SHP77 (cell line): ENCODE measurements at places on chromosomes 16 and 17.
A peak's percentile ranks its signal among the peaks of the same experiment; 100 is the strongest.

DNA sequence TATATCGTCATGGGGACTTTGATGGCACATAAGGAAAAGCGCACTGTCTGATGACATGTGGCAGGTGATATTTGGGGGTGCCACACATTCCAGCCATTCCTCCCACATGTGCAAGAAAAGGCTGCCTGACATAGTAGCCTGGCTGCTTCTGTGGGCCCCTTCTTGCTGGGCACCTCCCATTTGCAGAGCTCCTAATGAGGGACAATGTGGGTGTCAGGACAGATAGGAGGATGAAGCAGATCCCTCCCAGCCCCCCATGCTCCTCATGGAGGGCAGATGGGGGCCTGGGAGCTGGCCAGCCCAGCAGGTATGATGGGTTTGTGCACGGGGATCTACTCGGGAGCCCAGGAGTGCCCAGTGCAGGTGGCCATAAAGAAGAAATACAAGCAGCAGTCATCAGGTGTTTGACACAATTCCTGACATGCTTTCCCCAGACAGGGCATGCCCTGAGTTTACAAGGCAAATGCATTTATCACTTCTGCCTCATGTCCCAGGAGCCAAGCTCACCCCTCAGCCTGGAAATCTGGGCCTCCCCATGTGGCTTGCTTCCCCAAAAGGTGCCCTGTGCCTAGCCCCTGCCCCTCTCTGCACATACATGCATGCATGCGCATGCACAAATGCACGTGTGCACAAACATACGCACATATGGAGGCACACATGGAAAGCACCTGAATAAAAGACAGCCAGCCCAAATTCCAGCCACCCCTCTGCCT lies 260.6 kb upstream of the RPL38 start:
- DNase-seq, result no peak

DNA sequence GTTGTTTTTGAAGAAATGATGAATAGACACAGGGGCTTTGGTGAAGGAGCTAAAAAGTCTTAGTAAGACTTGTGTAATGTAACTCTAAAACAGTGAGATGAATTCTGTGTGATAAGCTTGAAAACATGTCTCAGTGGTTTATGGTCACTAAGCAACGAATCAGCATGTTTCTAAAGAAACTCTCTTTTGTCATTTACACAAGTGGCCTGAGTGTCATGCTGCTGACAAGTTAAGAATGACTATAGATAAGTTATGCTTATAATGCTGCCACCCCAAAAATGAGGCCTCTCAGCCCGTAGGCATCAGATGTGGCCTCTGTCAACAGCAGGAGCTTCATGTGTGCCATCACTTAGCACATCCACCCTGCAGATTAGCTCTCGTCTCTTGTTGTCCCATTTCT lies 8.7 kb downstream of the COX10 start:
- DNase-seq, result no peak

DNA sequence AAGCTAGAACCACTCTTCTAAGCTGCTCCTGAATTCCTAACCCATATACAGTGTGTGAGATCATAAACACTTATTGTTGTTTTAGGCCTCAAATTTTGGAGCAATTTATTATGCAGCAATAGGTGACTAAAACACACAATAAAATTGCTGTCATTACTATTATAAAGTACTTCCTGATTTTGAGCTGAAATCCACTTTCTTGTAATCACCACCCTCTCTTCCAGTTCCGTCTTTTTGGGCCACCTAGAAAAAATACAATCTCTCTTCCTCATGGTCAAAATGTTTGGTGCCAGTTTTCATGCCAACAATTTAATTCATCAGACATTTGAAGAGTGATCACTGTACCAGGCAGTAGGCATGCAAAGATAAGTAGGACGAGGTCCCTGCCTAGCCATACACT lies 43.3 kb upstream of the NF1 start:
- DNase-seq, result no peak

- peak; percentile 16 for DNase-seq
Observed at GRCh38 chr16:10579965-10580882, at the start of gene EMP2. Gene EMP2, minus strand, starts transcription at chr16:10580598. Its CDS starts 32,981 bp downstream, at chr16:10547617.

GRCh38 chr17:44983563-44983962 lies 15.5 kb upstream of the C1QL1 start:
- no peak for DNase-seq

DNA sequence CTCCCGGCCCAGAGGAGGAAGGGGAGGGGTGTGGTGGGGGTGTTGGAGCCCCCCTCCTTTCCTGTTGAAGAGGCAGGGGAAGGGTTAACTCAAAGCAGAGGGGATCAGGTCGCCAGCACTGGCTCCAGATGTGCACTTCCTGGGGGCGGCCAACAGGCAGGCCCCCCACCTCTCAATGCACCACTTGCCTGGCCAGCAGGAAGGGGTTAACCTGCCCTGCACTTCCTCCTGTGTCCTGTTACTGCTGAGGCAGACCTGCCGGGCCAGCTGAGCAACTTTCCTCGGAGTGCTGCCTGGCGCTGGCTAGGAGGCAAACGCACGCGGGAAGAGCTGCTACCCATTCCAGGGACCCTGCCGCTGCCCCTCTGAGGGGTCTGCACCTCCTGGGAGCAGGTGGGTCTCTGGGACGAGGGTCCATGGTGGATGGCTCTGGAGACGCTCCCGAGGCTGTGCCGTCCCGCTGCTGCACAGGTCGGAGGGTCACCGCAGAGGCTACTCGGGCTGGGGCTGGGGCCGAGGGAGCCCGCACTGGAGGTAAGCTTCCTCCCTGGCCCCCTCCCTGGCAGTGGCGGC lies at the start of gene EPN3:
TSS of gene EPN3 (plus strand) at position 284 of the 573 bp plus-strand sequence. CDS start 3,822 bp downstream, outside the sequence.
- DNase-seq, result no peak

DNA sequence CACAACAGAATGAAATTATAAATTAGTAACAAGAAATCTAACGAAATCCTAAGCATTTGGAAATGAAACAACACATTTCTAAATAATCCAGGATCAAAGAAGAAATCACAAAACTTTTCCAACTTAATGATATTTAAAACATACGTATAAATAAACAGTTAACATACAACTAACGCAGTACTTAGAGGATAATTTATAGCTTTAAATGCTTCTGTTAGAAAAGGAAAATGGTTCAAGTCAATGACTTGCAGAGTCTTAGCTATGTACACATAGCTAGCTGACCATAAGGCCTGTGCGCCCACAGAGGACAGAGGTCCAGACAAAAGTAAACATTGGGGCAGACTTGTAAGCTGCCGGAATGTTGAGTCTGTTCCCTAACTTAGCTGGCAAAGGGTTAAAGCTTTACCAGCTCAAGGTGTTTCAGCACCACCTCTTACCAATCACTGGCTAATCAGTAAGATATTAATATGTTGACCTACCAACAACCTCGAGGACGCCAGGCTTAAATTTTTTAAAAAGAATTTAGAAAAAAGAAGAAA lies 84.6 kb downstream of the PARN start:
- DNase-seq, result no peak

GRCh38 chr17:34665819-34666763 lies 86.7 kb downstream of the TMEM132E start:
- DNase-seq, result no peak

DNA sequence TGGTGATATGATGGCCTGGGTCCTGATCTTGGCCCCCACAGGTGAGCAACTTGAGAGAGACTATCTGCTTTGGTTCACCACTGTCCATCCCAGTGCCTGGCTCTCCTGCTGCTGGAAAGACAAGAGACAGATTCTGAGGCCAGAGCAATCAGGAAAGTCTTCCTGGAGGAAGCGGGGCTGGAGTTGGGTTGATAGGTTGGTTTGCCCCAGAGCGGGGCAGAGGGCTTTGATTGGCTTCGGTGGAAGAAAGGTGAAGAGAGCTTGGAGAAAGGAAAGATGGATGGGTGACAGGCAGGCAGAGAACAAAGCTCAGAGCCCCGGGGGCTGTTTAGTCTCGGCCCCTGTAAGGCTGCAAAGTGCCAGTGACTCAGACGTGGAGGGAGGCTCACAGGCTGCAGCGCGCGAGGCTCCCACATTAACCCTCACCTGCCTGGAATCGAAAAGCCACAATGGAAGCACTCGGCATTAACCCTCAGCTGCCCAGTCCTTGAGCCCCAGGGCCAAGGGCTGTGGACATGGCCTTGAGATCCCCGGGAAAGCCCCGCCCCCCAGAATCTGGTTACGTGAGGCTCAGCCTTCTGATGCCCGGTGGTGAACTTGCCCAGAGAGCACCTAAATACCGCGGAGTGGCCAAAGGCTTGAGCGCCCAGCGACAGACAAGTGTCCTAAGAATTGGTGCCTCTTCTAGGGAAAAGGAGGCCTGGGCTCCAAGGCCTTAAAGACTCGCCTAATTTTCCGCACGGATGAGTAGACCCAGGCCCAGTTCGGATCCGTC lies 996 bp upstream of the CPNE2 start:
- DNase-seq, result peak; percentile 12

GRCh38 chr16:23898682-23899430 lies 63.1 kb downstream of the PRKCB start:
- DNase-seq, result no peak

DNA sequence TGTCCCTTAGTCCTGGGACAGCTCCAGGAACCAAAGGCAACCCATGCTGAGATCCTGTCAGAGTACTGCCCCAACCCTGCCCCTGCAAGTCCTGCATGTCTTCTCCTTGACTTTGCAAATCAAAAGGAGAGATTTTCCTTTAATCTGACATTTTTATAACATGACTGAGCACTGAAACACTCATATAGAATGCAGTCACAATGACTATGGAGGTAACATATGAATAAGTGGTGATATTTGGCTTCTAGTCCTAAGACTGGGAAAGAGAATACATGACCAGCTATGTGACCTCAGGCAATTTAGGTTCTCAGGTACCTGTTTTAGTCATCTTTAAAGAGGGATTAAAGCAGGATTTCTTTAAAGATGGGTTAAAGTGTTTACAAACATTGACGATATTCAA lies 941.6 kb upstream of the CDH8 start:
- DNase-seq, result no peak

- DNase-seq, result no peak
Observed at GRCh38 chr17:57436565-57436964, 180.2 kb downstream of the MSI2 start.

- DNase-seq, result no peak
Observed at GRCh38 chr16:71474864-71475263, 12.8 kb upstream of the ZNF23 start.

- DNase-seq, result no peak
Observed at GRCh38 chr17:3804503-3804931, 3.5 kb upstream of the ITGAE start.

DNA sequence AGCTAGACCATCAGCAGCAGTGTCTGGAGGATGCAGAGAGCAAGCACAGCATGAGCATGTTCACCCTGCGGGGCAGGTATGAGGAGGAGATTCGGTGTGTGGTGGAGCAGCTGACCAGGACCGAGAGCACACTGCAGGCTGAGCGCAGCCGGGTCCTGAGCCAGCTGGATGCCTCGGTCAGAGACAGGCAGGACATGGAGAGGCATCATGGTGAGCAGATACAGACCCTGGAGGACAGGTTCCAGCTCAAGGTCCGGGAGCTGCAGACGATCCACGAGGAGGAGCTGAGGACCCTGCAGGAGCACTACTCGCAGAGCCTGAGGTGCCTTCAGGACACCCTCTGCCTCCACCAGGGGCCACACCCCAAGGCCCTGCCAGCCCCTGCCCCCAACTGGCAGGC lies 38.8 kb downstream of the PLD6 start:
- DNase-seq, result no peak

DNA sequence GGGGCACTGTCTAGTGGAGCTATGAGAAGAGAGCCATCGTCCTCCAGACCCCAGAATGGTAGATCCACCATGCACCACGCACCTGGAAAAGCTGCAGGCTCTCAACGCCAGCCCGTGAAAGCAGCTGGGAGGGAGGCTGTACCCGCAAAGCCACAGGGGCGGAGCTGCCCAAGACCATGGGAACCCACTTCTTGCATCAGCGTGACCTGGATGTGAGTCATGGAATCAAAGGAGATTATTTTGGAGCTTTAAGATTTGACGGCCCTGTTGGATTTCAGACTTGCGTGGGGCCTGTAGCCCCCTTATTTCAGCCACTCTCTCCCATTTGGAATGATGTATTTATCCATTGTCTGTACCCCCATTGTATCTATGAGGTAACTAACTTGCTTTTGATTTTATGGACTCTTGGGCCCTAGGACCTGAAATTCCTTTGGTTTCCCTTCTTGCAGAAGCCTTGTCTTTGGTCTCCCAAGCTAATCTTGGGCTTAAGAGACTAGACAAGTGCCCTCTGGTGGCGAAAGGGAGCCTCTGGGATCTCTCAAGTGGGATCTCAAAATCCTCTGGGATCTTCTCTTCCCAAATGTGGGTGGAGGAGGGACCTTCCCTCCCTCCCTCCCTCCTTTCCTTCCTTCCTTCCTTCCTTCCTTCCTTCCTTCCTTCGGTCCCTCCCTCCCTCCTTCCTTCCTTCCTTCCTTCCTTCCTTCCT lies 58.2 kb upstream of the HAPSTR1 start:
- peak; percentile 30 for DNase-seq

GRCh38 chr17:332558-333322 lies 19.9 kb downstream of the RPH3AL start:
- DNase-seq, result no peak

- DNase-seq, result no peak
Observed at GRCh38 chr17:77464988-77465357, 324.2 kb downstream of the SEC14L1 start.

DNA sequence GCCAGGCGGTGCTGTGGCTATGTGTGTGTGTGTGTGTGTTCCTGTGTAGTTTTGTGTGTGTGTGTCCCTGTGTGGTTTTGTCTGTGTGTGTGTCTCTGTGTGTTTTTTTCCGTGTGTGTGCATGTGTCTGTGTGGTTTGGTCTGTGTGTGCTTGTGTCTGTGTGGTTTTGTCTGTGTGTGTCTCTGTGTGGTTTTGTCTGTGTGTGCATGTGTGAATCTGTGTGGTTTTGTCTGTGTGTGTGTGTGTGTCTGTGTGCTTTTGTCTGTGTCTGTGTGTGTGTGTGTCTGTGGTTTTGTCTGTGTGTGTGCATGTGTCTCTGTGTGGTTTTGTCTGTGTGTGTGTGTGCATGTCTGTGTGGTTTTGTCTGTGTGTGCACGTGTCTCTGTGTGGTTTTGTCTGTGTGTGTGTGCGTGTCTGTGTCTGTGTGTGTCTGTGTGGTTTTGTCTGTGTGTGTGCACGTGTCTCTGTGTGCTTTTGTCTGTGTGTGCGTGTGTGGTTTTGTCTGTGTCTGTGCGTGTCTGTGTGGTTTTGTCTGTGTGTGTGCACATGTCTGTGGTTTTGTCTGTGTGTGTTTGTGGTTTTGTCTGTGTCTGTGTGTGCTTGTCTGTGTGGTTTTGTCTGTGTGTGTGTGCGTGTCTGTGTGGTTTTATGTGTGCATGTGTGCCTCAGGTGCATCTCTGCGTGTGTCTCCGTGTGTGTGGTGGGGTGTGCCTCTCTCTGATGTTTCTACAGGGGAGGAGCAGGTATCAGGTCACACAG lies 62.3 kb downstream of the ZDHHC7 start:
- no peak for DNase-seq

- no peak for DNase-seq
Observed at GRCh38 chr17:7563115-7563869, 1.6 kb downstream of the SENP3 start.

GRCh38 chr16:57387598-57388354 lies 15.5 kb downstream of the CX3CL1 start:
- DNase-seq, result no peak

DNA sequence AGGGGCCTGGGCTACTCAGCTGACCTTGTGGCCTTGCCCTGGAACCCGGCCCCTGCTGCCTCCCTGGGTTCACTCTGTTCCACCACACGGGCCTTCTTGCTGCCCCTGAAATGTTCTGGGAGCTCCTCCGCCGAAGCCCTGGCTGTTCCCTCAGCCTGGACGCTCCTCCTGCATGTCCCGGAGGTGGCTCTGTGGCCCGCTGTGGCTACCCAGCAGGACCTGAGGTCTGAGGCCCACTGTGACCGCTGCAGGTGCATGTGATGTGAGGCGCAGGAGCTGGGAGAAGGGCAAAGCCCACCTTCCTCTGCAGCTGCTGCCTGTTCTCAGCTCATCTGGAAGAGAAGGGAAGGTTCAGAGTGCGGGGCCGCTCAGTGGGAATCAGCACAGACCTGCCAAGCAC lies 38.9 kb upstream of the ACSF3 start:
- no peak for DNase-seq
